ENCODE measurements at places on chromosomes 3 and 15. TPM values are rescaled to one million over a fixed set of nuclear protein-coding genes. Genes with fewer than 3 reads are reported as not detected.

GRCh38 chr3:125238759-125239158 lies 26.2 kb upstream of the SLC12A8 start:
- DNase-seq: no peak

- DNase-seq: no peak
These were observed 814.6 kb downstream of the AGBL1 start for GRCh38 chr15:86894269-86894668.

GRCh38 chr3:197050511-197050910 lies 20.9 kb upstream of the MELTF start:
- DNase-seq: no peak

DNA sequence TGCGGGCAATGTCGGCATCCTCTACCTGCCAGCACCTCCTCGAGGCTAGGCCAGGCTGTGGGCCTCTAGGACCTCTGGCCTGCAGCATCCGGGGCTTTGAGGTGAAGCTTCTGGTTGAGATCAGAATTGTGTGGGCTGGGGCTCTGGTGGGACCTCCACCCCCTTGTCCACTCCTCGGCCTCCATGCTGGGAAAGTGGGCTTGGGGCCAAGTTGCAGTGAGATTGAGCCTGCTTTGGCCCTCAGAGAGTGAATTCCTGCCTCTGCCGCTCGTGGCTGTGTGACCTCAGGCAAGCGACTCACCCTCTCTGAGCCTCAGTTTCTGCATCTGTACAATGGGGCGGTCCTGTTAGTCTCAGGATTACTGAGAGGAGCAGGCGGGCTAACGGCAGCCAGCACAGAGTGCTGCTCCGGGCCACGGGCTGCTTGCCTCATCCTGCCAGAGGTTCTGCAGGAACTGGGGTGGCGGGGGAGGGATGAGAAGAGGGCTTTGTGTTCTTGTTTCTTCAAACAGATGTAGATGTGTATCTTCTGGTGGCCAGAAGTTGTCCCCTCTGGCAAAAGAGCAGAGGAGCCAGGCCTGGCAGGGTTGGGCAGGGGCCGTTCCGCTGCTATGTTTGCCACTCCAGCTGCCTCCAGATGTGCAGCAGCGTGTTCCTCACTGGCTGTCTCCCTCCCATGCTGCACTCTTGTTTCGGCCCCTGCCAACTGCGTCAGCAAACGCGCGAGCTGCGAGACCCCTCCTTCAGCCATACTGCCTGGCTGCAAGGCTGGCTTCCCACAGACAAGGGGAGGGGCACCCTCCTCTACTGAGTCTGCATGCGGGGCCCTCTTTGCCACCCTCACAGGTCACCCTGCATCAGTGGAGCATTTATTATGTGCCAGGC lies 33.7 kb downstream of the FBLN2 start:
- no peak for DNase-seq

DNA sequence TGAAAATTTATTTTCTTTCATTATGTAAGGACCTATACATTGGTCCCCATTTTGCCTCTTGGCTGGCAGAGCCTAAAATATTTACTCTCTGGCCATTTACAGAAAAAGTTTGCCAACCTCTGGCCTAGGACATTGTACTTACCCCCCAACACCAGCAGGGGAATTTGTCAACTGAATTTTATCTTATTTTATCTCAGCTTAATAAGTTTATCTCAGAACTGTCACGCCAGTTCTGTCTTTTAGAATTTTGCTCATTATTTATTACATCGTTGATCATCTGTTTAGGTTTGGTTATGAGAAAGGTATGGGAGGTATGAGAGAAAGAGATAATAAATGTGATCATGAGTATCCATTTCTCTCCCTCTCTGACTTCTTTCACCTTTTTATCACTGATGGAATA lies 38.3 kb downstream of the CHD2 start:
- DNase-seq: no peak

DNA sequence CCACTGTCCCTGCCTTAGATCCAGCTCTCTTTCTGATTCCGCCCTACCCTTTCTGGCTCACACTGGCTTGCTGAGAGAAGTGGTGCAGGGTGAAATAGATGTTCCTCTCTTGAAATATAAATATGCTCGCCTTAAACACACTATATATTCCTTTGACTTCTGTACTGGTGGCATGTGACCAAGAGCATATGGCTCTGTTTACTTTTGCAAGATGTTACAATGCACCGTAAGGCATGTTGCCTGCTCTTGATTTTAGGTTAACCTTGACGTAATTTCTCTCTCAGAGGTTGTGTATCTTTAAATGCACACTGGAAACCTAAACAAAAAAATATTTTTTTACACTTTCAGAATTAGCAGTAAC lies 749 bp downstream of the RSRC1 start:
- no peak for DNase-seq

DNA sequence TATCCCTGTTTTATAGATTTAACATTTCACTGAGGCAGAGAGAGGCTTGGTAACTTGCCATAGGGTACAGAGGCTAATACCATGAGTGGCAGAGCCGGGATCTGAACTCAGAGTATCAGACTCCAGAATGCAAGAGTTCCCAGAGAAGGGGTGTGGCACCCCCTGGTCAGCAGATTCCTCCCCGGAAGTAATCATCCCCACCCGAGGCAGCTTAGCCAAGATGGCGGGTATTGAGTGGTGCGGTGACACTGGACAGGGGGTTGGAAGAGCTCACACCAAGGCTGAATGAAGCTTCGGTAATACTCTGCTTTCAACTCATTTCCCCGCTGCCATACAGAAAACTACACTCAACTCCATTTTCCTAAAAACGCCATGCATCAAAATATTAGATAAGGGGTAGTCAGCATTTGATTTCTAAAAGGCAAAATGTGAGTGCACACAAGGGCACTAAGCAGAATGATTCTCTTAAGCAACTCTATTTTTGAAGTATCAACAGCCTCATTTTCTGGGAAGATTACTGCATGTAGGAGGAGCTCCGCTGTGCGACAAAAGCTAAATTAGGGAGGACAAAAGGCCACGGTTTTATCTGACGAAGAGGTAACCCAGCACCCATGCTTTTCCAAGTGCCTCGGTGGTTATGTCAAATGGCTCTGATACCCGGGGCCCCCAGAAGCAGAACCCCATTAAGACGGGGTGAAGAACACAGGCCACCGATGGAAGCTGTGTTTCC lies 166.7 kb downstream of the NUP210 start:
- no peak for DNase-seq

DNA sequence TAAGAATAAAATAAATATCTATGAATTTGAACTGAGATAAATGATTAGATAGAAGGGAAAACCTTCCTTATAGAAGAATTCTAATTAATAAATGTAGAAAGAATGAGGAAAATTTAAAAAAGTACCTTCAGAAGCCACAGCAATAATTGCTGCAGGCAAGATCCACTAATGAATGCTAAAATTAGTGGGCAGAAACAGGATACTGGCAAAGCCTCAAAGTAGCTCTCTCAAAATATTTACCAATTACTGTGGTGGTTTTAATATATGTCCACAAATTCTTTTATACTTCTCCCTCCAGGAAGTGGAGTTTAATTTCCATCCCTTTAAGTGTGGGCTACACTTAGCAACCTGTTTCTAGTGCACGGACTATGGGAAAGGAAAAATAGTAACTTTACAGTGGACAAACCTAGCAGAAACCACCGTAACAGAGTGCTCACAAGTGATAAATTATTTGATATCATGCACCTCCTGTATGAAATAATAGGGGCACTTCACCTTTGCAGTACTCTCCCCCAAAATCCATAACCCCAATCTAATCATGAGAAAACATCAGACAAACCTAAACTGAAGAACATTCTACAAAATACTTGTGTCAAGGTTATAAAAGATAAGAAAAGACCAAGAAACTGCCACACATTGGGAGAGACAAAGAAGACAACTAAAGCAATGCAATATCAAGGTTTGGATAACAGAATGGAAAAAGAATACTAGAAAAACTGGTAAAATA lies 6.8 kb downstream of the PEAK1 start:
- DNase-seq: no peak

DNA sequence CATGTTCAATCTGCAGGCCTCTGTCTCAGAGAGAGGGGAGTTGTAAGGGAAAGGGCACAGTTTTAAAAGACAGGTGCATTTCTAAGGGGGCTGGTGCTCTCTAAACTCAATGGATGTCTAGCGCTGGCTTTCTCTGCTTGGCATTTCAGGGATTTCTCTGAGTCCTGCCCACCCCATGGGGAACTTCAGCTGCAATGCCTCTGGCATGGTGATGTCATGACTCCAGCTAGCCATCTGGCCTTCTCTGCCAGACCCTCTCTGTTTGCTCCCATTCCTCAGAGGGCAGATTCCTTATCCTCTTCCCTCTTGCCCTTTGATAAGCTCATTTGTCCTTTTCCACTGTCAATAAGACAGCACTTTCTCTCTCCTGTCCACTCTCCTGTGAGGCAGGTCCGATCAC lies 40.8 kb downstream of the RPLP1 start:
- DNase-seq: no peak

DNA sequence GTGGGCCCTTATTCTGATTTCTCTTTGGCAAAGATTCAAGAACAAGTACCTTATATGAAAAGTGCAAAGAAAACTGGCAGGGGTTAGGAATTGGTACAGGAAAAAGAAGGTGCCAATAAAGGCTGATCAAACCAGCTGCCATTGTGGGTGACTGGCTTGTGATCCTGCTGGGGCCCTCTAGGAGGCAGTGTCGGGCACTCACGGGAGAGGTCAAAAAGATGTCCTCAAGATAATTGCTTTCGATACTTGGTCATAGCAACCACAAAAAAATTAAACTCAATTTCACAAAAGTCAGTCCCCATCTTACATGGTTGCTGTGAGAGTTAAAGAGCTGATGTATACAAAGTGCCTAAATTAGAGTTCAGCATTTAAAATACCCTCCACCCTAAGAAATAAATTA lies 31.0 kb upstream of the CAV3 start:
- DNase-seq: no peak

GRCh38 chr15:83164111-83164770 lies 43.4 kb downstream of the HDGFL3 start:
- DNase-seq: no peak

- DNase-seq: no peak
These were observed 82.0 kb downstream of the GPR156 start for GRCh38 chr3:120203016-120203415.

GRCh38 chr3:174931473-174932353 lies 72.6 kb downstream of the NAALADL2 start:
- no peak for DNase-seq

GRCh38 chr3:195297446-195297845 lies 26.5 kb upstream of the XXYLT1 start:
- DNase-seq: no peak

DNA sequence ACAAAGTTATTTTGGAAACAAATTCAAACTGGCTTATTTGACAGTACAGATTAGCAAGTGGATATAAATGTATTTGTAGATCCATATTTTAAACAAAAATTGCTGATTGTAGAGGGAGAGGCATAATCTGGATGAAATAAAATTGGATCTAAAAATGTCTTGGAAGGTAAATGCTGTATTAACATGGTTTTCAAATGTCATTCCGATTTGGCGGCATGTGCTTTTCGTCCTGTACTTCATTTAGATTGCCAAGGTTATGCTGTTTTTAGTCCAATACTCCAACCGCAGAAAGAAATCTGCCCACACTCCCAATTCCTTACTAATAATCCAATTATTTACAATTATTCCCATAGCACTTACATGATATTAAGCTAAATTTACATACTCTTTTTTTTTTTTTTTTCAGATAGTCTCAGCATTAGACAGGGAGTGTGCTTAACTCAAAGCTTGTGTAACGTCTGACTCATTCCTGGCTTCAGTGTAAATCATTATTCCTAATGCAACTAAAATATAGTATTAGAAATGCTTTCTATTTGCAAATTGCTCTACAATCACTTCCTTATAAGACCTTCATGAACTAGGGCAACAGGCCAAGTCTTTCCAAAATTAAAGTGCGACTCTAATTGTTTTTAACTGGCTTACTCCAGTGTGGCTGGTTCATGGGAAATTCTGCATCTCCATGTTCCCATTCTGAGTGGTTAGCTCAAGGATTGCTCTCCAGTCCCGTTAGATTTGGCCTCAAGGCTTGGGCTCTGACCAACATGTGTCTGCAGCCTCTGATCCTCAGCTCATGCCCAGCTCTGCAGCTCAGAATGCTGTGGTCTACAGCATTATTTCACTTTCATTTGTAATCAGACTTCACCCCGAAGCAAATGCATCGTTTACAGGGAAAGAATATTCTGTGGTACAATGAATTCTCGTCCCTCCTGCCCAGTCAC lies 103.9 kb downstream of the FBN1 start:
- no peak for DNase-seq

GRCh38 chr3:4990069-4990468 lies 10.8 kb downstream of the BHLHE40 start:
- DNase-seq: no peak

GRCh38 chr3:188537606-188538005 lies 383.6 kb downstream of the LPP start:
- no peak for DNase-seq

DNA sequence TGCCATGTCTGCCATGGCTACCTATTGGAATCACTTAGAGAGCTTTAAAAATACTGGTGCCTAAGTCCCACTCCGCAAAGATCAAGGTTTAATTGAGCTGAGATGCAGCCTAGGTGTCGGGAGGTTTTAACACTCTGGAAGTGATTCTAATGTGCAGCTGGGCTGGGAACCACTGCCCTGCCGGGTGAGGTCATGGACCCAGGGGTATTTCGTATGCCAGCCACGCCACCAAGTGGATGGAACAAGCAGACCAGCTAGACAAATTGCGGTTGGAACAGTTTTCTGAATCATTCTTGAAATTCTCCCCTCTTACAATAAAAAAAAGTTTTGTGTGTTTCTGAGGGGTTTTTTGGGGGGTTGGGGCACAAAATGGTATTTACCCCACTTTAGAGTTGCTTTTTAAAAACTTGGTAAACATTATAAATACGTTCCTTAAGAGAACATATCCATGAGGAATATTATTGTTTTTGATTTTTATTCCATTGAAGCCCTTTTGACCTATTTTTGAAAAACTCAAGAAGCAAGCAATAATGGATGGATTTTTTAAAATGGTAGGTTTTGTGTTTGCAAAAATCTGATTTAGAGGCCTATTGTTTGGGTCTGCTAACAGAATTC lies 66.2 kb upstream of the CSTA start:
- peak; percentile 12 for DNase-seq

DNA sequence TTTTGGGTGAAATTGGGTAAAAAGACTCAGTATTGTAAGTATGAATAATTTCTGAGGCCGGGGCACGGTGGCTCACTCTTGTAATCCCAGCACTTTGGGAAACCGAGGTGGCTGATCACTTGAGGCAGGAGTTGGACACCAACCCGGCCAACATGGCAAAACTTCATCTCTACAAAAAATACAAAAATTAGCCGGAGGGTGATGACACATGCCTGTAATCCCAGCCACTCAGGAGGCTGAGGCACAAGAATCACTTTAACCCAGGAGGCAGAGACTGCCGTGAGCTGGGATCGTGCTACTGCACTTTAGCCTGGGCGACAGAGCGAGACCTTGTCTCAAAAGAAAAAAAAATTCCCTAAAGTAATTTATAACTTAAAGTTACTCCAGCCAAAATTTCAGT lies 162.2 kb downstream of the APBA2 start:
- DNase-seq: no peak

BFSP2 gene
- total RNA-seq: not detected

LIPH gene
- 14.8 TPM for total RNA-seq

CMTM8 gene
- 1.1 TPM for total RNA-seq

KAT2B gene
- total RNA-seq: not detected

Measured in Caki2 (cell line).